ENCODE measurements at places on chromosomes 1 and 21. TPM values are rescaled to one million over a fixed set of nuclear protein-coding genes. Genes with fewer than 3 reads are reported as not detected.
A peak's percentile ranks its signal among the peaks of the same experiment; 100 is the strongest.

DNA sequence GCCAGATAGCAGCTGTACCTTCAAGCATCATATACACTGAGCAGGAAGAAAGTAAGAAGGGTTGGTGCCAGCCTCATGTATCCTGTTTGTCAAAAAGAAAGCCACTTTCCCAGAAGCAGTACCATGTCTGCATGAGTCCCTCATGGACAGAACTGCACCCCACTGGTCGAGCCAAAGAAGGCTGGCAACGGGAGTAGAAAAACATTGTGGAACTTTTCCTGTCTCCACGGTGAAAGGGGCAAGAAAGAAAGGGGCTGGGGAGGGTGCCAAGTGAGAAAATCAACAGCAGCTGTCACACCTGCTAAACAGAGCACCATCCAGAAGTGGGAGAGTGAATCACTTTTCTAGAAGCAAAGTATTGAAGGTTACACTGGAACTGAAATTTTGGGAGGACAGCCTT lies 621.7 kb downstream of the LMO4 start:
- no peak for DNase-seq

DNA sequence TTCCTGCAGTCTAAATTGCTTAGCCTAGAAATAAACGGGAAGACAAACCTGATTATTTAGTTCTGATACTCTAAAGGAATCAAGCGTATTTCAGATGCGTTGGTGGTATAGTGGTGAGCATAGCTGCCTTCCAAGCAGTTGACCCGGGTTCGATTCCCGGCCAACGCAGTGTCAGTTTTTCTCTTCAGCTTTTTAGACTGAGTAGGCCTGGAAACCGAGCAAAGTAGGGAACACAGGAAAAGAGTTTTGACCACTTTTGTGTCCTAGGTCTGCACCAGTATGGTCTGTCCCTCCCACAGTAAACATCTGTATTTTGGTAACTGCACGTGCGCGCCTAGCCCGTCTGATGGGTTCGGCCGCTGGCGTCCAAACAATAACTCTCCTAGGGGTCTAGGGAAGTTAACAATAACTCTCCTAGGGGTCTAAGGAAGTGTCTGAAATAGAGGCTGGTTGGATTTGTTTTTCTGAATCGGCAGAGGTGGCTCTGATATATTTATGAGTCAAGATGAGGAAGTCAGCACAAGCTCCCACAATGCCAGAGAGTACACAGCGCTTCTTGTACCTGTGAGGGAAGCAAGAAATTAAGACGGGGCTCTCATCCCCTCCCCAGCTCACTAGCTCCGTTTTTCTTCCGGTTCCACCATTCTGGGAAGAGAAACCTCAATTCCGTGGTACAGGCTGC lies 15.6 kb upstream of the HJV start:
- DNase-seq: peak; percentile 92

The KMO gene
- 0.18 TPM for total RNA-seq

GRCh38 chr1:151124763-151125403 lies 21.5 kb downstream of the SEMA6C start:
- DNase-seq: no peak

GRCh38 chr1:237042526-237042891 lies 525 bp downstream of the RYR2 start:
- no peak for DNase-seq

- DNase-seq: no peak
Measured at GRCh38 chr1:234535763-234536515, 57.0 kb upstream of the TARBP1 start.

GRCh38 chr1:54081306-54082270 lies 28.2 kb downstream of the TCEANC2 start:
- peak; percentile 82 for DNase-seq

GRCh38 chr1:15073799-15074308 lies 79.7 kb upstream of the TMEM51 start:
- no peak for DNase-seq

DNA sequence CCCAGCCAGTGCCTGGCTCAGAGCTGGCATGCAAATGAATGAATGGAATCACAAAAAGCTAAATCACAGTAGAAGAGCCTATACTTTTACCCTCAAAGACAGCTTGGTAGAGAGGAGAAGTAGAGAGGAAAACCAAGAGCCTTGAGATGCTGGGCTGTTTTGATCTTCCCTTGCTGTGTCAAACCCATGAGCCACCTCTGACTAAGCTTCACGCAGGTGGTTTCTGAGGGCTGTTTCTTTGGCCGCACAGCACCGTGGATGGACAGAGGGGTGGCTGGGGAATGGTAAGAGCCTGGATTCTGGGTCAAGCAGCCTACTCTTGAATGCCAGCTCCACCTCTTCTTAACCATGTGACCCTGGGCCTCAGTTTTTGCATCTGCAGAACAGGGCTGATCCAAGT lies 18.6 kb downstream of the ABCG1 start:
- DNase-seq: peak; percentile 67

The NUCKS1 gene
- 145 TPM for total RNA-seq

DNA sequence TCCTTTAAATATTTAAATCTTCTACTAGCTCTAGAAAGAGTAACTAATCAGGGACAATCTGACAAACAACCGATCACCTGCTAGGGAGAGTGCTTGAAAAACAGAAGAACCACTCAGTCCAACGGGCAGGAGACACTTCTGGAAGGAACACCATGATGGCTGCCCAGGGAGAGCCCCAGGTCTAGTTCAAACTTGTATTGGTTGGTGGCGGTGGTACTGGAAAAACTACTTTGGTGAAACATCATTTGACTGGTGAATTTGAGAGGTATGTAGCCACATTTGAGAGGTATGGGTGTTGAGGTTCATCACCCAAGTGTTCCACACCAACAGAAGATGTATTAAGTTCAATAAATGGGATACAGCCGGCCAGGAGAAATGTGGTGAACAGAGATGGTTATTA lies 4.8 kb upstream of the WDR47 start:
- no peak for DNase-seq

GRCh38 chr21:38596264-38597042 lies 98.2 kb upstream of the ERG start:
- DNase-seq: no peak

DNA sequence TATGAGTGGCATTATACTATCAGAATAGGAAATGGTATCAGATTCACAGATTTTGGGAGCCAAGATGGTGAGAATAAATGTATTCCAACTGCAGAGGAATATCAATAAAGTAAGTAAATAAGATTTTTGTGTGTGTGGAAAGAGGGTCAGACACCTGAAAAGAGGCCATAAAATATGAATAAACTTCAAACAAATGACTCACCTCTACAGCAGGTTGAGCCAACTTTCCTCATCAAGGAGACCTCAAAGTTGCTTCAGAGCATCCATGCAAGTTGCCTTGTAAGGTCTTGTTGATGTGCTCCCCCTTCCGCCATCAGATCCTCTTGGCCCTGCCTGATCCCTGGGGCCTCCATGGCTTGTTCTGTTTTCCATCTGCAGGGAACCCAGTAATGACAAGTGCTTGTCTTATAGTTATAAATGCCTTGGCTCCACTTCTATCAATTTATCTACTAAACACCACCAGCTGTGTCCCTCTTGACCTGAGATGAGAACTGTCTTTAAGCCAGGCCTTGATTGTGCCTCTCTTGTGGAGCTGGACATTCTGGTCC lies 775.6 kb downstream of the LTN1 start:
- no peak for DNase-seq

The AMIGO1 gene
- 1.3 TPM for total RNA-seq

The CELA2A gene
- not detected for total RNA-seq

DNA sequence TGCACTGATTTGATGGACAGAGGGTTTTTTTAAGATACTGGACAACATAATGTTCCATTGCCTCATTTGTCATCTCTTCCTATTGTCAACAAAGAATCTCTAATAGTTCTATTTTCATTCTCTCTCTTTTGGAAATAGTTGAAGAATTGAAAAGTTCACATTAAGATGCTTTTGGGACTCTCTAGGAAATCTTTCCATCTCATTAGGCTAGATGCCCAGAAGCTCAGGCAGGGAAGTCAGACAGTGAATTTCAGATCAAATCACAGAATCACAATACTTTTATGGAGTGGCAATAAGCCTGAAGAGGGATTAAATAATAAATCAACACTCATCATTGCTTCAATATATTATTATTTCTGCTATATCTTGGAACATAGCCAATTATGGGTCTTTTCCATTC lies 29.2 kb downstream of the NEGR1 start:
- DNase-seq: no peak

- DNase-seq: peak; percentile 63
Measured at GRCh38 chr1:209601809-209602657, 18.5 kb downstream of the CAMK1G start.

DNA sequence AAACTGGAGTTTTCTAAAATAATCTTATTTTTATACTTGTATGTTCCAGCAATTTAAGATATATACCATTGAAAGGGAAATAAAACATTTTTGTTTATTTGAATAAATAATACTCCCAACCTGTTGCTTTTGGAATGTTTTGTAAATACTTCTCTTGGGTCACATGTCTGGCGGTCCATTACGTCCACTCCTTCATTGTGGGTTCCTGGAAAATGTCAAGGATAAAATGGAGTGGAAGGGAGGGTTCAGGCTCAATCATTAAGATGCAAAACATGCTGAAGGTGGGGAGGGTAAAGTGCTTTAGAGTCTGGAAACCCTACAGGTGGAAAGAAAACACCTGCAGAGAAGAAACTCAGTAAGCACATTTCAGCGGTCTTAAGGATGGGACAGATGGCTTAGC lies 34.2 kb upstream of the FAM3B start:
- no peak for DNase-seq
